Stimulated activated CD8-positive, alpha-beta memory T cell treated with anti-CD3 and anti-CD28 coated beads, Interleukin-4, amount 100 ng/mL, for 1 hour (primary cell): ENCODE measurements at places on chromosomes 7 and 10.

DNA sequence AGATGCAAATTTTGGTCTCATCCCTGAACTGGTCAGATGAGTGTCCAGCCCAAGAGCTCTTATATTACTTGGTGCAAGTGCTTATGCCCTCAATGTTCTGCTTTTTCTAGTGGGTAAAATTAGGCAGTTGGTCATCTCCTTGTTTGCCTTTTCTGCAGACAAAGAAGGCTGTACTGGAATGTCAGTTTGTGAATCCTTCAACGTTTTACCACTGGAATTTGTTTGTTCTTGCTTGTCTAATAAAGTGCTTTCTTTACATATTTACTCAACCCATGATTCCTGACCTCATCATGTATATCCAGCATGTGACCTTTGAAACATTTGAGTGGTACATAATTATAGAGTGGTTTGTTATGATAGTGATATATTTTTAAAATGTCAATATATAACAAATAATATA is 232.2 kb upstream of the TEX47 start:
- no peak for DNase-seq

GRCh38 chr7:53473371-53473770 is 437.9 kb downstream of the POM121L12 start:
- DNase-seq: no peak

GRCh38 chr10:117409549-117410305 is 34.5 kb upstream of the PDZD8 start:
- DNase-seq: no peak

GRCh38 chr10:389261-389790 is 254.1 kb downstream of the ZMYND11 start:
- DNase-seq: no peak

DNA sequence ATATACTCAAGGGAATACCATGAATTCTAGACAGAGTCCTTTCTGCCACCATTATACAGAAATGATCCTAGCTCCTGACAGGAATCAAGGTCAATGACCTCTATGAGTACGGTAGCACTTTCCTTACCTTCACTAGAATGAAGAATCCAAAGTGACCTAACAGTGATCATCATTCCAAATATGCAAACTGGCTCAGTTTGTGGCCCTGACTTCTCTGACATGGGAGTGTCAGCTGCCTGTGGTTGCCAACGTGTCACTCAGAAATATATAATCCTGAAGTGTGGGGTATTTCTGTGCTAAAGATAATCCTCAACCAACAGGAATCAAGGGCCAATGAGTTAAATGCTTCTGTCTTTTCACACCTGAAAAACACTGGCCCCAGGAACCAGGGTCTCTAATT is 45.7 kb downstream of the COPG2 start:
- no peak for DNase-seq
